ENCODE measurements at places on chromosomes 2 and 18.
A peak's percentile ranks its signal among the peaks of the same experiment; 100 is the strongest.

DNA sequence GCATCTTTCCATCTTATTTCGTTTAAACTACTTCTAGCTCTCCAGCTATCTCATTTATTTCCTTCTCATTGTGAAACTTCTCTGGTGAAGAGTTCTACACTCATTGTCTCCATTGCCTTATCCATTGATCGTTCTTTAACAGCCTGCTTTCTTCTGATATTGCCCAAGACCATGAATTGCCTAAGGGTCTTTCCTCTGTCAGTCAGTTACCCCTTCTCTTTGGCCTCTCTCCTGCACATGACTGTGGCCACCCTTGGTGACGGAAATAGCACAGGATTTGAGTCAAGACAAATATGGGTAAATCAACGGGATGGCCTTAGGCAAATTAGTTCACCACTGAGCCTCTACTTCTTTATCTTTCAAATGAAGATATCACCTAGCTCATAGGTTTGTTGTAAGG lies 26.6 kb downstream of the NHEJ1 start:
- DNase-seq = no peak

DNA sequence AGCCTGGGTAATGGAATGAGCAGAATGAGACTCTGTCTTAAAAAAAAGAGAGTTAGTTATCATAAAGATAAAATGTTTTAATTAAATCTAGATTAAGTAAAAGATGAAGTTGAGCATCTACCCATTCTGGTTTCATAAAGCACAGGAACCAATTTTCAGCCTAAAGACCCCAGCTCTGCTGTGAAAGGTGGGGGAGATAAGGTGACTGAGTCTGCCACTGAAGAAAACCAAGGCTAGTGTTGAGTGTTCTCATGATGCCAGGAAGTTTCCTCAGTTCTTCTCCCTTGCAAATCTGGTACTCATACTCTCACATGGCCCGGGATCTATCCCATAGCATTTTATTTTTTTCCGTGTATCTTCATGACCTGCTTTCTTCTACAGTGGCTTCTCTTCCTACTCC lies 10.4 kb upstream of the CXCR4 start:
- no peak for DNase-seq

DNA sequence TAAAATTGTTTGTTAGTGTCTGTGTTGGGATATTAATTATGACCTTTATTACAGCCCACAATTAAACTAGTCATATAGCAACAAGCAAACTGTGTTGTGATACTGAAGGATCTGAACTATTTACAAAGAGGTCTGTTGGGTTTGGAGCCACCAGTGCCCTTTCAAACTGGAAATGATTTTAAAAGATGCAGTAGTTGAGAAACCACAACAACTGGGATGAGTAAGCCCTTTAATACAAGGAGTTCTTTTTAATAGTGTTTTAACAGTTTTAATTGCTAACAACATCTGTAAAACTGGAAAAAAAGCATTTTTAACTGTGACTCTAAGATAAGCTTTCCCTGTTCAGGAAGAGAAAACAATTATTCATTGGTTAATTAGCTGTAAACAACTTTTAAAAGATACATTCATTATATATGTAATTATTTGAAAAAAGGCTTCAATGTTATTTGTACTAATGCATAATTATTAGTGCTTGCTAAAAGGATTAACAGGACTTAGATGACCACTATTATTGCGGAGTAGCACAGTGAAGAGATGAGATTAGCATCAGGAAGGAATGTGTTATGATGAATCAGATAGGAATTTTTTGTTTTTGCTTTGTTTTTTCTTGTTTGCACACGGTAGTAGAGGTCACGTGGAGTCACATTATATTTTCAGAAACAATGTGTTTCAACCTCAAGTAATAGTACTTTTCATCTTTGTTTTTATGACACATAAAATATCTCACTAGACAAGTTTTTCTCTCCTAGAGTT lies 392.7 kb upstream of the FANCL start:
- DNase-seq = no peak

DNA sequence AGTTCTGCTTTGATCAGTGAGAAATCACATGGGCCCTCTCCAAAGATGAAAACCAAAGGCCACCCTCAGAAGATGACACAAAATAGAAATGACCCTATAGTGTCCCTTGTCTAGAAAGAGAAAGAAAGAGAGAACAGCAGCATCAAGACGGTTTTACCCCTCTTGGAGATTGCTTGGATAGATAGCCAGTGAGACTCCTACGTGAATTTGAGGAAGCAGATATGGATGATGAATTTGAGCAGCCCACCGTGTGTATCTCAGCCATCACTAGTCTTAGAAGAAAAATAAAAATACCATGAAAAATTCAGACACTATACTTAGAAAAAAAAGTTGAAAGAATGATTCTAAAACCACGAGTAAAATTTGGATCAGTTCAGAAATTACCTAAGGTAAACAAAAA lies 329.1 kb upstream of the CNTNAP5 start:
- no peak for DNase-seq

- DNase-seq = no peak
Measured at GRCh38 chr2:176123411-176124109, 1.0 kb downstream of the HOXD9 start.

- DNase-seq = peak; percentile 8
Measured at GRCh38 chr2:174688079-174688478, 76.2 kb downstream of the CHRNA1 start.

DNA sequence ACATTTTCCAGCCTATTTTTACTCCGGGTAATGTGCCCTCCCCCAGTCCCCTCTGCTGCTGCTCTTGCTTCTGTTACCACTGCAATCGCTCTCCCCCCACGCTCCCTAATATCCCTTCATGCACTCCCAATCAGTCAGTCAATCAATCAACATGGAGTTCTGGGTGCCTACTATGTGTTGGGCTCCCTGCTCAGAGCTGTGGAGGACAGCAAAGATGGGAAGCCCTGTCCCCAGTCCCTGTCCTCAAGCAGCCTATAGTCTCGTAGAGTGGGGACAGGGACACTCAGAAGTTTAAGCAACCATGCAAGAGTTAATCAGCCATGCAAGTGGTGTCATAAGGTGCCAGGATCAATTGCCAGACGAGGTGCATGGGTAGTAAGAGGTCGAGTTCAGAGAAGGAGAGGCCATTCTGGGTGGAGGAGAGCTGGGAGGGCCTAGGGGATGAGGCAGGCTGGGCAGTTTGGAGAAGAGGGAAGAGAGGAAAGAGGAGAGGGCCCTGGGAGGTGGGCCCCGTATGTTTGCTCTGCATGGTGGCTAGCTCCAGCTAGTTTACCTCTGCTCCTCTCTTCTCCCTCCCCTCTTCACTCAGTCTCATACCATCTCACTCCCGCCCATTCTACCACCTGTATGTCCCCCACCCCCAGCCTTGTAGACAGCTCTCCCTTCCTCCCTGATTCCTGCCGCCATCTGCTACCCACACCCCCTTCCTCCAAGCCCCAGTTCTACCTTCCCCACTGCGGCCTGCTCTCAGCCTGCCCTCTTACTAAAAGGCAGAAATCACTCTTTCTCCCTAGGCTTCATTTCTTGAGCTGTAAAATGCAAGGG lies 3.9 kb downstream of the ASIC4 start:
- no peak for DNase-seq

DNA sequence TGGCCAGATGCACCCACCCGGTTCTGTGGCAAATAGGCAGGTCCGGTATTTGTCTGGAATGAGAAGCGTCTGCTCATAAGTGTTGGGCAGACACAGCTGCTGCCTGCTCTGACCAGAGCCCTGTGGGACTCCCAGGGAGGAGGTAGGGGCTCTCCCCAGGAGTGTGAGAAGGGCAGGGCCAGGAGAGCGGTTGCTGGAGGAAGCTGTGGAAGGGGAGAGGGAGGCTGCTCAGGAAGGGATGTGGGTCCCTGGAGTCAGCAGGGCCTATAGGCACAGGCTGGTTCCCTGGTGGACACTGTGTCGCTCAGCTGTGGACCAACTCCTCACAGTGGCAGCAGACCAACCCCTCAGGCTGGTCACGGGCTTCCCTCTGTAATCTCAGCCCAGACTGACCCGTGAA lies 109.2 kb downstream of the DYSF start:
- no peak for DNase-seq

GRCh38 chr2:86335865-86336674 lies 1.4 kb downstream of the REEP1 start:
- no peak for DNase-seq

DNA sequence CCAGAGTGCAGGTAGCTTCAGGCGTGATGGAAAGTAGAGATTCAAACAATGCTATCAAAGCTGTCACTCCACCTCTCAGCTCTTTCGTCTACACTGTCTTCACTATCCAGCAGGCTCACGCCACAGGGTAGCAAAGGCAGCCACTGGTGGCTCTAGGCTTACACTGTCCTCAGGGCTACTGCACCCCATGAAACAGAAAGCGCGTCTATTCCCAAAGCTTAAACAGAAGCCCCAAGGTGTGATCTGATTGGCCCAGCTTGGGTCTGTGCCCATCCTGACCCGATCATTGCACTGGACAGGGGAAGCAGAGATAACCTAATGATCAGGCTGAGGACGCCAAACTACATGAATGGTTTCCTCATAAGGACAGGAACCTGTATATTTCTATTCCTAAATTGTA lies 100.1 kb downstream of the PDCL3 start:
- no peak for DNase-seq

- DNase-seq = no peak
Measured at GRCh38 chr2:37895140-37895539, 29.9 kb upstream of the RMDN2 start.

DNA sequence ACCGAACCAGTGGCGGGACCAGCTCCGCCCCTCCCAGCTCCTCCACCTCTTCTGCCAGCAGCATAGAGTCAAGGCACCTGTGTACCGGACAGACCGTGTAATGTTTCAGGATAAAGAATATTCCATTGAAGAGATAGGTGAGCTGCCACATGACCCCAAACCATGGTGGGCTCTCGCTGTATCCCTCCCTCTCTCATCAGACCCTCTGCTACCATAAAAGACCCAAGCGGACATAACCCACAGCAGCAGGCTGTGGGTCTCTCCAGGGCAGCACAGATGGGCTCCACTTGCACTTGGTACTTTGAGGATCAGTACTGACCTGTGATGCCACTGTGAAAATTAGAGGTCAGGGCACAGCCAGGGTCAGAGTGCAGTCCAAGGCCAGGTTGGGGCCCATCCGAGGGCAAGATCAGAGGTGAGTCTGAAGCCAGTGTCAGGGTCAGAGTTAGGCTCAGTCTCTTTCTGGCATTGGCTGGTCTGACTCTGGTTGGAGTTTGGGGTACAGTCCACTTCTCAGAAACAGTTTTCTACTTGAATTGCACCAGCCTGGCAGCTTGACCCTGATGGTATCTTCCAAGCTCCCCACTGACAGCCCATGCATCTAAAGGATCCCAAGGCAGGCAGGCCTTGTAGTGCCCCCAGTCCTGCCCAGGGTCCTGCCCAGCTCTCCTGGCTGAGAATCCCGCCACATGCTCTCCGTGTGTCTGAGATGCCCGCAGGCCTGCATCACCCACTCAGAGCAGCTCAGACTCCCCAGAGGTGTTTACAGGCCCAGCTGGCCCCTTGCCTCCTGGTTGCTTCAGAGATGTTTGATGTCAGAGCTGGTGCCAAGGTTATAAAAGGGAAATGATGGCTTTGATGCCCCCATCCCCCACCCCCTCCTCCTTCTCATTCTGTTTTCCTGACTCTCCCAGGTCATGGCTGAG lies 212.1 kb downstream of the DYSF start:
- no peak for DNase-seq

DNA sequence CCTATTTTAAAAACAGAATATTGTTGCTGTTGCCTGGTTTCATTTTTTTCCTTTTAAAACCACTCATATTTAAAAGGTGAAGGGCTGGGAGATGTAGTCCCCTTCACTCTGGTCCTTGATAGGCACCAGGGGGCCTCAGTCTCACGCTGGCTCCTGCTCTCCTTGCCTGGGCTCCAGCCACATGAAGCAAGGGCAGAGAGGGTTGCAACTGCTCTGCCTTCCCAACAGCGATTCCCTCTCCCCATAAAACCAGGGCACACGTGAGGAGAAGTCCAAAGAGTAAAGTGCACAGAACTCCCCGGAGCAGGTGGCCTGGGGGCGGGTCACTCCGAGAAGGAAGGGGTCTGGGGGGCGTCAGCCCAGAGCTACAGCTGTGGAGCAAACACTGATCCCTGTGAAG lies 12.8 kb downstream of the TMEM127 start:
- DNase-seq = no peak

DNA sequence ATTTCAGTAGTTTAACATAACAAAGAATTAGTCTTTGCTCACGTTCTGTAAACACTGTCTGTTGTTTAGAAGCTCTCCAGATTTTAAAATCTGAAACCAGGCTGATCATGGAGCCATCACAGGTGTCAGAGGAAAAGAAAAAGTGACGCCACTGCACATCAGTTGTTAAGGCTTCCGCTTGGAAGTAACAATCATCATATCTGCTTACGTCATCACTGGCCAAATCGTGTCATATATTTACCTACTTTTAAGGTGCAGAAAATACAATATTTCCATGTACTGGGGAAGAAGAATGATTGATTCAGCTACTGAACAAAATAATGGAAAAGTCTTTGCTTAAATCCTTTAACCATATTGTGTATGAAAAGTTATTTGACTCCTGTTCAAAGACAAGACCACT lies 382.6 kb upstream of the MC4R start:
- no peak for DNase-seq

DNA sequence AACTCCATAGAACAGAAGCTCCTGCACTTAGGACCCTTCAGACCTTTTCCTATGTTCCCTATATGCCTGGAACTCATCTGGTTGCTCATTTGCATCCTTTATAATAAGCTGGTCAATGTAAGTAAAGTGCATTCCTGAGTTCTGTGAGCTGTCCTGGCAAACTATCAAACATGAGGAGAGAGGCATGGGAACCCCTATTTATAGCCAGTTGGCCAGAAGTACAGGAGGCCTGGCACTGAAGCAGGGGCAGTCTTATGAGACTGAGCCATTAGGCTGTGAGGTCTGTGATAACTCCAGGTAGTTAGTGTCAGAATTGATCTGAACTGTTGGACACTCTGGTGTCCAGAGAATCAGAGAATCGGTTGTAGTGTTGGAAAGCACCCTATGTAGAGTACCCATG lies 88.4 kb downstream of the EHD3 start:
- DNase-seq = no peak

- DNase-seq = no peak
Measured at GRCh38 chr2:126719833-126720351, 63.9 kb downstream of the GYPC start.

GRCh38 chr2:25342372-25343186 lies 854 bp upstream of the DNMT3A start:
- DNase-seq = peak; percentile 43

GRCh38 chr2:156539086-156539860 lies 103.1 kb downstream of the GPD2 start:
- no peak for DNase-seq

DNA sequence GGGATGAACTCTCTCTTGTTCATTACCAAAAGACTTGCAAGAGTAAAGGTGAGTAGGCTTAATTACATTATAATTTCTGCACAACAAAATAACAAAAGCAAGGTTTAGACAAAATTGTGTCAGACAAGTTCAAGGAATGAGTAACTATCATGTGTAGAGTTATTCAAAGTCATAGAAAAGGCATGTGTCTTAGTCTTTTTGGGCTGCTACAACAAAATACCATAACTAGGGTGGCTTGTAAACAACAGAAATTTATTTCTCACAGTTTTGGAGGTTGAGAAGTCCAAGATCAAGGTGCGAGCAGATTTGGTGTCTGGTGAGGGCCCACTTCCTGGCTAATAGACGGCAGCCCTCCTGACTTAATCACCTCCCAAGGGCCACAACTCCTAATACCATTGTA lies 37.6 kb downstream of the IL1R2 start:
- DNase-seq = no peak

GRCh38 chr2:33810046-33810835 lies 211.1 kb upstream of the FAM98A start:
- DNase-seq = no peak
